Renal cortex interstitium (tissue), 15 donors: ENCODE measurements at places on chromosomes 3 and 15. TPM values are rescaled to one million over a fixed set of nuclear protein-coding genes. Genes with fewer than 3 reads are reported as not detected.

Gene TRAIP
- polyA plus RNA-seq, result 9.4 TPM

Gene SPESP1
- polyA plus RNA-seq, result 5.3 TPM

Gene MCF2L2
- polyA plus RNA-seq, result 0.62 TPM

Gene WDR93
- 4.1 TPM for polyA plus RNA-seq

DNA sequence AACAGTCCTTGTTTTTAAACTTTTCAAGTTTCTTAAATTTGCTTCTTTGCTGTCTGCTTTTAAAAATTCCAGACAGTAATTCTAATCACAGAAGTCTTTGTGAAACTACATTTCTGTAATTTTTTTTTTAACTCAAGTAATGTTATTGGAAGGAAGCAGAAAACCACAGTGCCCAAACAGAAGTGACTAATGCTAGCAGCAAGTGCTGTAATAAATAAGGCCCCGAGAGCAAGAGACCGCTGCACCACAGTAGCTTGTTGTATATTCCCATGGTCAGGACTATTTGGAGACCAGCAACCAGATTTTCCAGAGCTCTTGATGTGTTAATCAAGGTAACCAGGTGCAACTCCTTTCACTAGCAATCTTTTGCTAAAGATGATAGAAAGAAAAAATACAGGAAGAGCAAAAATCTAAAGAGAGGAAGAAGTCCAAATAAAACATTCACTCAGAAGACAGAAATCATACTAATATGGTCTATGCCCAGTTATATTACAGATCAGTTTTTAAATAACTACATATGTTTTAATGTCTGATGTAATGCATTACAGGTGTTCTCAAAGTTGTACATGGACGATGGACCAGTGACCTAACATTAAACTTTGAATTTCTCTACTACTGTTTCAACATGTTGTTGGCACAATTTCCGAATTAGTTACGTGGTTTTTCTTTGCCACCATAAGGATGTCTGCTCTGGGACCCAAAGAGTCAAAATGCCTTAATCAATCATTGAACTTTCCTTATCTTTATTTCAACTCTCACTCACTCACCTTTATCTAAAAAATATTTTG lies 36.4 kb downstream of the WWTR1 start:
- no peak for DNase-seq

- no peak for DNase-seq
These were observed 19.0 kb downstream of the CISH start for GRCh38 chr3:50592568-50592967.

GRCh38 chr15:48279608-48280007 lies 51.6 kb upstream of the DUT start:
- no peak for DNase-seq

- no peak for DNase-seq
These were observed 330.2 kb downstream of the TIGIT start for GRCh38 chr3:114624047-114624445.

- no peak for DNase-seq
These were observed 71.6 kb upstream of the SYN2 start for GRCh38 chr3:11932636-11933035.

DNA sequence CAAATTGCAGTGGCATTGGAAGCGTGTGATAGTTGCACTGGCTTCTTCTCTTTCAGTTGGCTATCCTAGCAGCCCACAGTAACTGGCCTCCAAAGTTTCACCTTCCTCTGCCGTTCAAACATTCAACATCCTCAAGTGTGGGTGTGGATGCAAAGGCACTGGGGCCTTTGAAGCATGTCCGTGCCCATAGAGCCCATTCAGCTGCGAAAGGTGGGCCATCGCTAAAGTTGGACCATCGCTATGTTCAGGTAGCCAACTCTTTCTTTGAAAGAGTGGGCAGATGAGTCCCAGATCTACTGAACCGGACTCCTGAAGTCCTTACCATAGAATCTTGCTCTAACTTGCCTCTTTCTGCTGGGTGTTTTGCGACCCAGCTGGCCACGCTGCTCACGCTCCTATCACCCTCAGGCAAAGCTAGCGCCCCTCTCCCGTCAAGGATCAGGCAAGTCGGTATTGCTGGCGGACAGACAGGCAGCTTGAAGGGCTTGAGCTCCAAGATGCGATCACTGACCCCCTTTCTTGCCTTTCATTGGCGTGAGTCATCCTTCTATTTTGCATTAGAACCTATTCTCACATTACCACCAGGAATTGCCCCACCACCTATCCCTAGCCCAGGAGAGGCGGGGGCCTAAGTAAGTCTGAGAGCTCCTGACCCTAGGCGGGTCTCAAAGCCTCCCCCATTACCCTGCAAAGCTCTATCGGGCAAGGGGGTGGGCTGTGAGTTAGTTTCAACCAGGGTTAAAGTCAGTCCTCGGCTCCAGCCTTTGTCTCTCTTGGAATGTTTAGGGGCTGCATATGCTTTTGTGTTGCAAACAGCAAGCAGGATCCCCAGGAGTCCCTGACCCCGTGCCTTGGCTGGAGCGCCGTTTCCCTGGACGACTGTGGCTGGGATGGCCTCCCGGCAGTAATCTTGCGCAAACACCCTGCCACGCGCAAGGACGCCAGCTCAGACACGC lies 28.7 kb downstream of the ZIC4 start:
- DNase-seq, result no peak

DNA sequence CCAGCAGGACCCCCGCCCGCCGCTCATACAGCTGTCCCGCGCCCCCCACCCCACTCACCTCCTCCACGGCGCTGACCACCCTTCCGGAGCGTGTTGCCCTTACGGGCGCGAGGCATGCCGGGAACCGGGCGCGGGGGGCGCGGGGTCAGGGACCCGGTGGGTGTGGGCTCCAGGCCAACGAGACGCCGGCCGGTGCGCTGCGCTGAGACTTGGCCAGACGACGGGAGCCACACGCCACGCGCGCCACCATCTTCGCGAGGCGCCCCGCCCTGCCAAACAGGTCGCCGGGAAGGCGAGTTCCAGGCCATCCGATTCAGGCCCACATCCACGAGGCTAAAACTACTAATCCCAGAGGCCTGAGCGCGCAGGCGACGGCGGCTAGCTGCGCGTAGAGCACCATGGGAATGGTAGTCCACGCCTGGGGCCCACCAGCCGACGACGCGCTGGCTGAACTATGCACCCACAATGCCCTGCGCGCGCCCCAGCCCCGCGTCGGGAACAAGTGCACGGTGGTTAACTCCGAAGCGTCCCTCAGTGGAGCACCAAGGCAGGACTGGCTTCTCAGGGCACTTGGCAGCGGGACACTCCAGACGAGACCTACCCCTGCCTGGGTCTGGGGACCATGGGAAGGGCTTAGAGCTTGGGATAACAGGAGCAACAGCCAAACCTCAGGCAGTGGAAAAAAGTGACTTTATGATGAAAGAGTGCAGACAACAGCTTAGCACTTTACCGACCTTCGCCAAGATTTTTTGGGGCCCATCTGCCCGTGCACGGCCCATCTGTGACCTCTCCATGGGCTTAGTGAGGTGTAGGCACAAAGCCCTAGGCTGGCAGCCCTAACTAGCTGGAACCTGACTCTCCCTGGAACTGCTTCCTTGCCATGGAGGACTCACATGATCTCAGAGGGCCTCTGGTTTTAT lies at the start of gene IFRD2:
Gene IFRD2 (minus strand): TSS at position 271 of the 920 bp plus-strand sequence. CDS start 155 bp downstream, at position 116.
- peak; percentile 96 for DNase-seq

DNA sequence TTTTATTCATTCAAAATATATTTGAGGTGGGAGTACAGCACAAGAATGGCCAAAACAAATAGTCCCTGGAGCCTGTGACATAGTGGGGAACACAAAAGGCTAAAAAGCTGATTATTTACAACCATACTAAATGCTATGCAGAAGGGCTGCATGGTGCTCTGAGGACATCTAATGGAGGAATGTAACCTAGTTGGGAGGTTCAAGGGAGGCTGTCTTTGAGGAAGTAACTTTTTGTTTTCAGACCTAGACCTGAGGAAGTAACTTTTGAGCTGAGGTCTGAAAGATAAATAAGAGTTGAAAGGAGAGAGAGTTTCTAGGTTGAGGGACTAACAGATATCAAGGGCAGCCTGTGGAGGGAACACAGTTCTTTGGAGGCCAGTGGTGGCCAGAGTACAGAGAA lies 34.8 kb upstream of the RASA2 start:
- DNase-seq, result peak; percentile 37

- no peak for DNase-seq
These were observed 19.3 kb downstream of the PDE8A start for GRCh38 chr15:85000937-85001336.
